ENCODE measurements at places on chromosomes 4 and X. TPM values are rescaled to one million over a fixed set of nuclear protein-coding genes. Genes with fewer than 3 reads are reported as not detected.

DNA sequence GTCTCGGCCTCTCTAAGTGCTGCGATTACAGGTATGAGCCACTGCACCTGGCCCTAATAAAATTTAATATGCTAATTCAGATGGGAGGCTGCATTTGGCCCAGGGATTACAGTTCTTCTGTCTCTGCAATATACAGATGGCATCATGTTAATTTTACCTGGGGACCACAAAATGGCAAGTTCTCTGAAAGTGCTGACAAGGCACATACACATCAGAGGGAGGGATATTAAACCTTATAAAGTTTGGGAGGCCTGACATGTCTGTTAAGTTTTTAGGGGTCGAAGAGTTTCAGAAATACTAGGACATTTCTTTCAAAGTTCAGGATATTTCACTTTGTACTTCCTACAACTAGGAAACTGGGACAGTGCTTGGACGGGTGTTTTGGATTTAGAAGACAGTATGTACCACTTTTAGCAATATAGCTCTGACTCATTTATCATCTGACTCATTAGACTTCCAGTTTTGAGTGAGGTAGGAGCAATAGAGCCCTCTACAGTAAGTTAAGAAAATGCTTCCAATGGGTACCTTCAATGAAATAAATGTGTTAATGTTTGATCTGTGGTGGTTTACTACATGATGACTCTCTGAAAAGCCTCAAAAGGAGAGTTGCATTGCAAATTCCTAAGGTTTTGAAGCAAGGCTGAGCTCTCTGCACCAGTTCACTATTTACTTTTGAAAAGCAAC is 981.0 kb upstream of the HS3ST1 start:
- no peak overlapping the region for H3K4me3 ChIP-seq
- H3K4me1 ChIP-seq: no peaks in the 10 kb centered on the region
- no peak overlapping the region for H3K27ac ChIP-seq
- H3K36me3 ChIP-seq: no peaks in the 10 kb centered on the region
- no peak for DNase-seq

- DNase-seq: no peak
- H3K27ac ChIP-seq: peak overlapping the region; percentile 89
- peak overlapping the region; percentile 58 for H3K4me3 ChIP-seq
- H3K36me3 ChIP-seq: no peaks in the 10 kb centered on the region
- no peaks in the 10 kb centered on the region for H3K27me3 ChIP-seq
- peaks cover 19% of the 10 kb centered on the region for H3K4me1 ChIP-seq
Observed at GRCh38 chr4:2412534-2412884, 5.9 kb downstream of the ZFYVE28 start.

GRCh38 chr4:173367946-173368345 is 2.8 kb upstream of the SAP30 start:
- H3K27ac ChIP-seq: no peak overlapping the region
- peaks cover under 1% of the 10 kb centered on the region for H3K4me1 ChIP-seq
- DNase-seq: peak; percentile 55
- no peaks in the 10 kb centered on the region for H3K27me3 ChIP-seq
- no peaks in the 10 kb centered on the region for H3K36me3 ChIP-seq

DNA sequence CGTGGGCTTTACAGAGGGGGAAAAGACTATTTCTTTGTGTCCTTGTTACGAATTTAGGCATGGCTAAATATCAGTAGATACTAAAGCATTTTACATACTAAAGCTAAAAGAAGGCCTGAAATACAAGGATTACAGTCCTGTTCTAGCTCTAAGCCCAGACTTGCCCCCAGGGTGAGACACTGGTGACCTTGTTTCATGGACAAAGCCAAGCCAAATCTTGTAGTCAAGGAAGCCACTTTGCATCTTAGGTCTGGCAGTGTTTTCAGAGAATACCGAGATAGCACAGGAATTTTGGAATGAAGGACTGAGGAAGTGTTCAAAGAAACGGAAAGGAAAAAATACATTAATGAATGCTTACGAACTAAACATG is 733 bp upstream of the G3BP2 start:
- H3K27me3 ChIP-seq: no peaks in the 10 kb centered on the region
- no peak for DNase-seq
- peaks cover 30% of the 10 kb centered on the region for H3K4me1 ChIP-seq
- peak overlapping the region; percentile 97 for H3K4me3 ChIP-seq
- peak overlapping the region; percentile 93 for H3K27ac ChIP-seq
- H3K36me3 ChIP-seq: no peaks in the 10 kb centered on the region

The RRAGB gene
- 19.0 TPM for total RNA-seq

The DCAF12L2 gene
- not detected for total RNA-seq

Data from GM23248 (cell line).